Stromal cell of bone marrow (primary cell): ENCODE measurements at places on chromosomes 6 and 20.

DNA sequence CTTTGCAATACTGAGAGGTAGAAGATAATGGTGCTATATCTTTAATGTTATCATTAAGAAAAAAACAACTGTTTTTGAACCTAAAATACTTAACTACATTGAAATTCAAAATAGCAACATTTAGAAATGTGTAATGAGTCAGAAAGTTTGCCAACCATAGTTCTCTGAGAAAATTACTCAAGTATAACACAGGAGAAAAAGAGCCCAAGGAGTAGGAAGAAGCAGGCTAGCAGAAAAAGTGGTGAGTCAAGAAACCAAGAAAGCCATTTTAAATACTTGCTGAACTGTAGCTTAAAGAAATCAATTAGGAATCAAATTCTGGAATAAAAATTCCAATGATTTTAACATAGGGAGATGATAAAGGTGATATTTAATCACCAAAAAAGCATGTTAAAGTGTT lies 181.0 kb upstream of the RSPO3 start:
- DNase-seq = peak; percentile 28

DNA sequence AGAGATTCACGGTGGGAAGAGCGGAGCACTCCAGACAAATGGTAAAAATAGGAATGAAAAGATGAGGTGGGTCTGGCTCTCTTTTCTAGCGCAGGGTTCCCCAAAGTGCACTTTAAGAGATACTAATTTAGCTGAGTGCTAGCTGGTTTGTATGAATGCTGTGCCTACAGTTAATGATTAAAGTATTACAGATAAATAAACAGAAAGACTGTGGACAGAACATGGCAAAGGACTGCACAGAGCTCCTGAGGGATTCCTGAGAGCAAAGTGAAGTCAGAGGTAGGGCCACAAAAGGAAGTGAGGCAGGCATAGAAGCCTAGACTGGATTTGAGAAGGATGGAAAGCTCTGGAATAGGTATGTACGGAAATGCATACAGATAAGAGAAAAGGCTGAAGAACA lies 114.5 kb downstream of the INSM1 start:
- DNase-seq = no peak

GRCh38 chr20:63748070-63748933 lies 8.7 kb downstream of the SLC2A4RG start:
- no peak for DNase-seq

DNA sequence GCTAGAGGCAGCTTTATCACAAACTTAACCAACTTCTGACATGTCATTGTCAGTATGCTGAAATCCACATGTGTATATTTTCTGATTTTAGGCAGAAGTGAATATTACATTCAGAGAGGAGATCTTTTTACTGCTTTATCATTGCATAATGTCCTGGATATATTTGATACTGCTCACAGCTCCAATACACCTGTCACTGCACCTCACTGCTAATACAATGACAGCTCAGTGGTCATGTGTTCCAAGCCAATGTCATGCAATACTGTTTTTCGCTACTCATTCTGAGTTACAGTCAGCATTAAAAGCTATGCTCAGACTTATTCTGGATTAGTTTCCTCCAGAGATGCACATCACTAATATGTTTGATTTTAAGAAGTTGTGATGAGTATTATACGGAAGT lies 1604.6 kb downstream of the HACE1 start:
- no peak for DNase-seq

GRCh38 chr6:89260832-89261231 lies 43.7 kb upstream of the GABRR1 start:
- DNase-seq = no peak

GRCh38 chr6:26246553-26246952 lies 118.4 kb upstream of the BTN3A2 start:
- DNase-seq = no peak

DNA sequence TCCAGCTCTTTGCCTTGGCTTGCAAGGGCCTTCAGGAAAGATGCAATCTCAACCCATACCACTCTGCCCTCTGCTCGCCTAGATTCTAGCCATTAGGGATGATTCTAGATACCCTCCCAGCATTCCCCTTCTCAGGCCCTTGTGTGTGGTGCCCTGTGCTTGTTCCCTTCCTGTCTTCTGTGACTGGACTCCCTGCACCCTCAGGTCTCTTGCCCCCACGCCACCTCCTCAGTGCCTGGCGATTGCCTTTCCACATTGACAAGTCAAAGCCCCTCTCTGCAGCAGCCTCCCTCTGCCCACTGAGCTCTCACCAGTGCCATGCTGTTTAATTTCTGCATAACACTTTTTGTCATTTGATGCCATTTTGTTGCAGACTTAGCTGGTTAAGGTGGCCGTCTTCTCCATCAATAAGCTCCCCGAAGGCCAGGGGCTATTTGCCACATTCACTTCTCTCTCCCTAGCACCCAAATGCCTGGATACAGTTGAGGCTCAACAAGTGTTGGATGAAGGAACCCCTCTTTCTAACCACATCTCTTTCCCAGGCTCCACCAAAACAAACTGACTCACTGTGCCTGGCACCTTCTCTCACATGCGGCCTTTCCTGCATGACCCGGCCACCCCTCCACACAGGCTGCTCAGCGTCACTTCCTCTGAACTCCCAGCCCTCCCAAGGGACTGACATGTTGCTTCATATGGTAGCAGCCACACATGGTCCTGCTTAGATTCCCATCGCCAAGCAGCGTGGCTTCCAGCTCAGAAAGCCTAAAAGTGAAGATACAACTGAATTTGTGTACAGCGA lies 4.6 kb upstream of the TXNDC5 start:
- peak; percentile 86 for DNase-seq

GRCh38 chr6:169225131-169225576 lies 28.5 kb downstream of the THBS2 start:
- DNase-seq = no peak

DNA sequence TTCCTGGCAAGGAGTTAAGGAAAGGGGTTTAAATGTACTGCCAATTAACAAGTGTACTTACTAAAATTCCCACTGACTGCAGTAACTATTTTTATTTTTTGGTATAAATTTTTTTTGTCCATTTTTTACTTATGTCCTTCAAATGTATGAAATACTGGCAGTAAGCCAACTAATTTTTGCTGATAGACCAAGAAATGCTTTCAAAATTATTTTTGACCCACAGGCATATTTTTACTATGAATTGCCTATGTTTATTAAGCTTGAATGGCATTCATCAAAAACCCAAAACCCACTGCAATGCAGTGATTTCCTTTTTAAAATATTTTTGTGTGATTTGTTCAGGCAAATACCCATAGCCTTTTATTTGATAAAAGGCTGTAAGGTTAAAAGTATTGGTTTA lies 560.1 kb downstream of the UTRN start:
- peak; percentile 25 for DNase-seq

GRCh38 chr6:137282254-137282653 lies 63.1 kb upstream of the IFNGR1 start:
- DNase-seq = no peak

- DNase-seq = no peak
These were observed 183.2 kb downstream of the DLL1 start for GRCh38 chr6:170107606-170108222.

DNA sequence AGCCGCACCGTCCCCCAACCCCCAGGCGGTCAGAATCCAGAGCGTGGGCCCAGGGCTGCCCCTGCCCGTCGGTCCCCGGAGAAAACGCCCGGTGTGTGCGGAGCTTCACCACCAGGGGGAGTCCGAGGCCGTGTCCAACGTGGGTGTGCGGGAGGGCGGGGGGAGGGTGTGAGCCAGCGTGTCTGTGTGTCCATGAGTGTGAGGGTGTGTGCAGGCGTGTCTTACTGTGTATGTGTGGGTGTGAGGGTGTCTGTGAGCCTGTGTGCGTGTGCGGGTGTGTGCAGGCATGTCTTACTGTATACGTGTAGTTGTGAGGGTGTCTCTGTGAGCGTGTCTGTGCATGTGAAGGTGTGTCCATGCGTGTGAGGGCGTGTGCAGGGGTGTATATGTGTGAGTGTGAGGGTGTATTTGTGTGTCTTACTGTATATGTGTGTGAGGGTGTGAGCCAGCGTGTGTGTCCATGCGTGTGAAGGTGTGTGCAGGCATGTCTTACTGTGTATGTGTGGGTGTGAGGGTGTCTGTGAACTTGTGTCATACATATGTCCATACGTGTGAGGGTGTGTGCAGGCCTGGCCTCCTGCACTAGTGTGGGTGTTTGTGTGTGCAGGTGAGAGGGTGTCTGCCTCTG lies 24.6 kb upstream of the GATA5 start:
- DNase-seq = peak; percentile 19

GRCh38 chr6:134421501-134421900 lies 103.6 kb upstream of the SGK1 start:
- no peak for DNase-seq

DNA sequence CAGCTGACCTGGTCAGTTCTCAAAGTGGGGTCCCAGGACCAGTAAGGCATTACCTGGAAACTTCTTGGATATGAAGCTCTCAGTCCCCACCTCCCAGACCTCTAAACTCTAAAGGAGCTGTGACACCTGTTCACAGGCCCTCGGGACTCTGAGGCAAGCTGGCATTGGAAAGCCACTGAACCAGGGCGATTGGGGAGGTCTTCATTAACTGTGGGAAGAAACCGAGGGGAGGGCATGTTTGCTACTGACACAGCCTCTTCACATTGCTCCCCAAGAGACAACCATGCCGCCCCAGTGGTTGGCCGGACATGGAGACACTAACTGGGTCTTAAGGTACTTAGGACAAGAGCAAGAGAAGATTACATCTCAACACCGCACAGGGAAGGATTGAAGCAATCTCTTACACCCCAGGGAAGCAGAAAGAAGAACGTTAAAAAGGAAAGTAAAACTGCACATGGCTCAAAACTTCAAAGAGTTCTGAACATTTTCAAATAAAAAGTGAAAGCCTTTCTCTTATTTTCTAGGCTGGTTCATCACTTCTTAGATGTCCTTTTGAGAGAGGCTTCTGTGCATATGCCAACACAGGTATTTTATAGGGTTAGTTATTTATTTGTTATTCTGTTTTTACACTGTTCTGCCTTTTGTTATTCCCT lies 210.0 kb upstream of the CST7 start:
- DNase-seq = no peak

GRCh38 chr6:156359912-156360311 lies 417.3 kb upstream of the ARID1B start:
- no peak for DNase-seq

DNA sequence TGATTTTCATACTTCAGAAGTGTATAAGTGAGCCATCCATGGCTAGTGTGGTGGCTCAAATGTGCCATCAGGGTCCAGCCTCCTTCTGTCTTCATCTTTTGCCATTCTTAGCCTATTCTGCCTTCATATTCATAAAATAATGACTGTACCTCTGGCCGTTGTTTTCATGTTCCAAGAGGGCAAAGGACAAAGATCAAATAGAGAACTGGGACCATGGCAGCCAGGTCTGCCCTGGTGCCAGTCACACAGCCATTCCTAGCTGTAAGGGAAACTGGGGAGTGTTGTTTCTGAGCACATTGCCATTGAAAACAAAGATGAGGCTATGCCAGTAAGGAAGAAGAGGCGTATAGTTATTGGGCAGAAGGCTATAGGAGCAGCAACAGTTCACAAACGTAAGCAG lies 518.6 kb downstream of the TFAP2B start:
- no peak for DNase-seq

DNA sequence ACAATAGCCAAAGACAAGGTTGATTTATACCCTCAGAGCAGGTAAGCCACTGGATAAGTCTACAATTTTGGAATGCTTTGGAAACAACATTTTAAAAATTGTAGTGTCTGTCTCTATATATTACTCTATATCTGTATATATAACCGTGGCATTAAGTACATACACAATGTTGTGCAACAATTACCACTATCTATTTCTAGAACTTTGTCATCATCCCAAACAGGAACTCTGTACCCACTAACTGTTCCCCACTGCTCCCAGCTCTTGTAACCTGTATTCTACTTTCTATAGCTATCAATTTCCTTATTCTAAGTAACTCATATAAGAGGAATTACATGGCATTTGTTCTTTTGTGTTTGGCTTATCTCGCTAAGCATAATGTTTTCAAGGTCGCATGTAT lies 78.2 kb upstream of the ASCC3 start:
- DNase-seq = no peak

GRCh38 chr20:57262784-57263609 lies 3.4 kb downstream of the BMP7 start:
- no peak for DNase-seq

DNA sequence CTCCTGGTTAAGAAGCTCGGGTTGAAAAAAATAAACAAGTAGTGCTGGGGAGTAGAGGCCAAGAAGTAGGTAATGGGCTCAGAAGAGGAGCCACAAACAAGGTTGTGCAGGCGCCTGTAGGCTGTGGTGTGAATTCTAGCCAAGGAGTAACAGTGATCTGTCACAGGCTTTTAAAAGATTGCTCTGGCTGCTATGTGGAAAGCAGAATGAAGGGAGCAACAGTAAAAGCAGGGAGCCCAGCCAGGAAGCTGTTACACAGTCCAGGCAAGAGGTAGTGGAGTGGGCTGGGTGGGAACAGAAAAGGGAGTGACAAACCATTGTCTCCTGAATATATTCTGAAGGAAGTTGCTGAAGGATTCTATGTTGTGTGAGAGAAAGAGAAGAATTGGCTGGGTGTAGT lies 2.0 kb downstream of the HFE start:
- DNase-seq = no peak

DNA sequence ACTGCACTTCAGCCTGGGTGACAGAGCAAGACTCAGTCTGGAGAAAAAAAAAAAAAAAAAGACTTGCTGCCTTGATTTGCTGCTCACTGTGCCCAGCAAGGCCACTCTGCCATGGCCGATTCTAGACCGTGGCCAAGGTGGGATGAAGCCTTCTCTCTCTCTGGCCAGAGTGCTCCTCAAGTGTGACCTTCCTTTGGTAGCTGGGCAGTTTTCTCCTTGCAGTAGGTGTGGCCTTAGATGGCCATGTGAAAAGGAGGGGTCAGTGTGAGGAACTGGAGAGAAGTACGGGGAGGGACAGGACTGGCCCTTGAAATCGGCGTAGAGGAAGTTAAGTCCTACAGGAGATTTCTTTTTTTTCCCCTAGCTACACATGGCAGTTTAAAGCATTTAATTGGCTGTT lies 272.0 kb downstream of the ARID1B start:
- DNase-seq = no peak

DNA sequence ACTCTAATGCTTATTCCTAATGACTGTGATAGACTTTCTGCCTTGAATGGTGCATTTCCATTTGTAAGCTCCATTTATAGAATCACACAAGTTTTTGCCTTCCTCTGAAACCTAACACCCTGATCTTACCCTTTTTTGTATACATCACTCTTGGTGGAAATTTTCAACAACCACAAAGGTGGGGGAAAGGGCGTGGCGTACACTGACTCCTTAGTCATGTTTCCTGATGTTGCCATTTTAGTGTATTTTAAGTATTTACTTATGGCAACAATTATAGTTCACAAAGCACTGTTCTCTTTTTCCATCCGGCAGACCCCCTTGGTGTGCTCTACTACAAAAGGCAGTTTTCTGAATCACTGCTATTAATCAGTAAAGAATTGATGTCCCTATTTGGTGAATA lies 92.0 kb downstream of the ATXN1 start:
- no peak for DNase-seq

DNA sequence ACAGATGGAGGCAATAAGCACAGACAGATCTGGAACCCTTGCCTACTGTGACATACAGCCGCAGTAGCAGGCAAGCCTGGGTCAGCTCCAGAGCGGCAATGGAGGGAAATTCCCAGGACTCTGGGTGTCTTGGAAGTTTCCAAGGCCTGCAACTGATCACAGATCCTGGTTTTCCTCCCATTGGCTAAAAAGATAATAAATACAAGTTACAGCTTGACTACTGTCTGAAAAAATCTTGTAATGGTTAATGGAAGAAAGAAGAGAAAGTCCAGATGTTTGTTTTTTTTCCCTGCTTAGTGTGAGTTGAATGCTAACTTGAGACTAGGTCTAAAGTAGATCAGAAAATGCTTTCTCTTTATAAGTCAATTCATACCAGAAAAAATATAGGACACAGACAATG lies 307.6 kb downstream of the ALDH8A1 start:
- no peak for DNase-seq
